Brain pericyte (primary cell): ENCODE measurements at places on chromosomes 6 and 20.

- no peak for DNase-seq
Measured at GRCh38 chr6:37807656-37808055, 11.9 kb upstream of the ZFAND3 start.

GRCh38 chr6:38236631-38237030, 403.1 kb downstream of the BTBD9 start:
- DNase-seq, result no peak

- no peak for DNase-seq
Measured at GRCh38 chr6:70289299-70289698, 13.6 kb downstream of the COL9A1 start.

- no peak for DNase-seq
Measured at GRCh38 chr6:11947575-11947974, 64.5 kb upstream of the HIVEP1 start.

- DNase-seq, result no peak
Measured at GRCh38 chr6:160305926-160306713, 42.1 kb upstream of the SLC22A3 start.

DNA sequence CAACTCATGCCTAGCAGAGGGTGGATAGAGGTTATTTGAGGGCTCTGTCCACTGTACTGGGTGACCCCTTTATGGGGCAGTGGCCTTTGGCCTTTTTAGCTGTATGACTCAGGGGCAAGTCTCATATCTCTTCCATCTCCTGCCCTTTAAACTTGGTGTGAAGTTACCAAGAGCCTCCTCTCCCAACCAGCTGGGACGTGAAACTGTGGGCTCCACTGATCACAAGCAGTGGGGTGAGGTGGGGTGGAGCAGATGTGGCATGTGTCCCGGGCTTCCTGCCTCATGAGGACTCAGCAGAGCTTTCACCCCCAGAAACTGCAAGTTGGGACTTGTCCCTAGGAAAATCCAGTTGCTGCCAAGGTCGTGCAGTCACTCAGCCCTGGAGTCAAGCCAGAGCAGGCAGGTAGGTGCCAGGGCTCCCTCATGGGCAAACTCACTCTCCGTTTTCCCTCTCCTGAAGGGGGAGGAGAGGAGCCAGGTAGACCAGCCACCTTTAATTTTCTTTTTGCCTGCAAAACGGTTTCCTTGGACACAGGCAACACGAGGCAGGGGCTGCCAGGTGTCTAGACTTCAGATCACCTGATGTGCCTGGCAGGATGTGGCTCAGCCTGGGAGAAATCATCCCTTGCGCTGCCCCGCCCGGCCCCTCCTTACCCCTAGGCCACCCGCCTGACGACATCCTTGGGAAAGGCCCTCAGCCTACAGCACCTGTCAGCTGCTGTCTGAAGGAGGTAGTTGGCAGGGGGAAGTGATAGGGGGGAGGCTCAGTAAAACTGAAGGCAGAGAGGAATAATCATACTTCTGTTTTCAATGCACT, 4.0 kb downstream of the CDKN1A start:
- DNase-seq, result no peak

DNA sequence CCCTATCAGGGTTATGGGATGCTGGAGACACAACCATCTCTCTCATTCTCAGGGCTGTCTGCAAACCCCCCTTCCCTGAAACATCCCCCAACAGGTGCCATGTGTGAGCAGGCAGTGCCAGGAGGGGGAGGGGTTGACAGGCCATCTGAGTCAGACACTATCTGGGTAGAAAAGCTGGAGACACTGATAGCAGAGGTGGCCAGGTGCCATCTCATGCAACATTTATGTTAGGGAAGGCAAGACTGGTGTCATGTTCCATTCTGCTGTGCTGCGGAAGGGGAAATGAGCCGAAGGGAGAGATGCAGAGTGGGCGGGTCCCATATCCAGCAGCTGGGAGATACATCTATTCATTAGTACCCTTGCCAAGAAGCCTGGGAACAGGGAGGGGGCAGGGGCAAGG, 3.5 kb downstream of the LHFPL5 start:
- no peak for DNase-seq

- DNase-seq, result no peak
Measured at GRCh38 chr20:10022625-10023024, 12.2 kb upstream of the ANKEF1 start.

- DNase-seq, result no peak
Measured at GRCh38 chr6:24187965-24188577, 62.1 kb downstream of the NRSN1 start.

DNA sequence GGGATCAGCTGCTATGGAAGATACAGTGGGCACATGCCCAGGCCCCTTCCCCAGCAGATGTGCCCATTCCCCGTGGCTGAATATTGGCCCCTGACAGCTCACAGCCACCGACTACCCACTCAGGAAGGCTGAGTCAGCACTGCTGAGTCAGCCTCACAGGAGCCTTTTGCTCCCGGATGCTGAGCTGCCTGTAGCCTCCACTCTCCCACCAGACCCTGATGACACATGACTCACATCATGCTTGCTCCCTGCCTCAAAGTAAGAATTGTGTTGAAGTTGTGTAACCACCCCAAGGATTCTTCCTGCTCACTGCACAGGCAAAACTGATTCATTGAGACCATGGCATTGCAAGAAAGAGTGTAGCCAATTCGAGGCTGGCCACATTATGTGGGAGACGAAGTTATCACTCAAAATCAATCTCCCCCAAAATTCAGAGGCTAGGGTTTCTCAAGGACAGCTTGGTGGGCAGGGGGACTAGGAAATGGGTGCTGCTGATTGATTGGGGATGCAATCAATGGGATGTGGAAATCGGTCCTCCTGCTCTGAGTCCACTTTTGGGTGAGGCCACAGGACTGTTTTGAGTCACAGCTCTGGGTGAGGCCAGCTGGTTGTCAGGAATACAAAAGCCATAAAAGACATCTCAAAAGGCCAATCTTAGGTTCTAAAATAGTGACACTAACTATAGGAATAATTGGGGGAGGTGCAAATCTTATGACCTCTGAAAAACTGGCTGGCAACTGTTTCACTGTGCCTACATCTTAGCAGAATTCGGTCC, 556.6 kb upstream of the CDH4 start:
- DNase-seq, result no peak

DNA sequence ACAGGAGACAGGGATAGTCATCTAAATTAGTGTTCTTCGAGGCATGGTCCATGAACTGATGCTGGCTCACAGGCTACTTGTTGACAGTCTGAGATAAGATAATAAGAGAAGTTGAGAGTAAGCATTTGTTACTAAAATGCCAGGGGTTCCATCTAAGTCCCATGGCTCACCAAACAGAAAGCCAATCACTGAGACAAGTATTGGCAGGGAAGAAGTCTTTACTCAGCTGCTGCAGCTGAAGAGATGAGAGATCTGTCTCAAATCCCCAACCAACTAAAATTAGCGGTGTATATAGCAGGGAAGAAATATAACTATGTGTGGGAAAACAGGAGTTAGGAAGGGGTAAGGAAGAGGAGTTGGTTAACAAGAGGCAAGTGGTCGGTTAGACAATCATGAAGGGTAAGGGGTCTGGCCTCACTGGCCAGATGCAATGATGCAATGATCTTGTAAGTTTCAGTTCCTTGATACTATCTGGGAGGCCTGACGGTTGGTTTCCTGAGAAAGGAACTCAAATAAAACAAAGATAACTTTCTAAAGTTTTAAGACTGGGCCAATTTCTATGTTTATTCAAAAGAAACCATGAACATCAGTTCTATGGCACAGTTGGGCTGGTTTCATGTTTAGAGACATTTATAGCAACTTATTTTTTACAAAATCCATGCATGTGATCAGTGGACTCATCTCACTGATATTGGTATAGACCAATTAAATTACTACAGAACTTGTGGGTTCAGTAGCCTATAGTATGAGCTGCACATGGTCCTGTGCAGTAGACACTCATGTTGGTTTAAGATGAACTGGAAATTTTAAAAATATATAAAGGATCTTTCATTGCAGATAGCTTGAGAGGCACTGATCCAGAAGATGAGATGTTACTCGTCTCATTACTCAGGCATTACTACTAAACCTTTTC, 9.9 kb upstream of the HEBP2 start:
- DNase-seq, result no peak

DNA sequence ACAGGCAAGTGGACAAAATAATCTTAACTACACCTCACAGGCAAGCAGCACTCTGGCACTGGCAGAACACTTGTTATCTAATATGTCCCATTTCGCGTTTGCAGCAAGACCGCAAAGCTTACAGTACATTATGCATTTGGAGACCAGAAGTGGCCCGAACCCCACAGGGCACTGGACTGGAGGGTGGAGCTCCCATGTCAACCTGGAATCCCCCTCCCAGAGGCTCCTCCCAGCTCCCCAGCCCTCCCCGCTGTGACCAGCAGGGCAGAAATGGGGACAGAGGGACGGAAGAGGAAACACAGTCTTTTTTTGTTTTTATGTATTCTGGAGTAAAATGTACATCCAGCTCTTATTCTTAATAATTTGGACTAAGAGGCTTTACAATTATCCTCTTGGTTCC, 263.7 kb downstream of the SMOC2 start:
- DNase-seq, result no peak

DNA sequence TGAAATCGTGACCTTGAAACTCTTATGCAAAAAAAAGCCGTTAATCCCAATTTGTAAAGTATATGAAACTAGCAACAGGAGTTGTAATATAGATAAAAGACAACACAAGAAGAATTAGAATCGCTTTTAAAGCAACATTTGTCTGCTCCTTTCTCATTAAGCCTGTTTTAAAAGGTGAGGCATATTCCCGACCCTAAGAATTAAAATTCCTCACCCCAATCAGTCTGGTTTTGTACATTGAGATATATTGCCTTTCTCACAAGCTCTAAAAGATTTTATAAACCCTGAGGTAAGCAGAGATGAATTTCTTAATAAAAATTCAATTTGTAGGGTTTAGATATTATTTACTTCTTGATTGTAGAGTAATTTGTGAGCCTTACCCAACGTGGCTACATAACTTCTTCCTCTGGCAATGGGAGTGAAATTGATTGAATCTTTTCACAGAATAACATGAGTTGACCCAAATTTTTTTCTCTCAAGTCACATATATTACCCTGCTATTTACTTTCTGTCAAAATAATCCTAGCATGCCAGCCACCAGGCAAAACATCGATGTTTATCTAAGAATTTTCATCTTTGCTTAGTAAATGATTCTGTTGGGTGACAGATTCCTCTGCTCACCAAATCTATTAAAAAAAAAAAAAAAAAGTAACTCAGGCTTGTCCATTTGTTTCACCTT, 173.7 kb downstream of the HACE1 start:
- no peak for DNase-seq

DNA sequence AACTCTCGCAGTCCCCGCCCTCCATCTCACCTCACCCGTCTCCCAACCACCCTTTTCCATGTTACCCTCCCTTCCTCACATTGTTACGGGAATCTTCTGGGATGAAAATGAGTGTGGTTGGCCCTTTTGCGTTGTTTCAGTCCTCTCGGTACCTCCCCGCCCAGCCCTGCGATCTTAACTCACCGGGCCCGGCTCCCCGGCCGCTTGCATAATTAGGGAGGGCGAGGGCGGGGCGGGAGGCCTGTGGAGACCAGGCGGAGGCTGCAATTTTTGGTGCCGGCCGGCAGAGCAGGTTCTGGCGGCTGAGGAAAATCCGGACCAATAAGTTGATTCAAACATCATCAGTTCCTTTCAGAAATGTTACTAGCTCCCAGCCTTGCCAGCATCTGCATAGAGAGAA, 25.2 kb downstream of the TFAP2B start:
- DNase-seq, result no peak

- DNase-seq, result no peak
Measured at GRCh38 chr6:163760860-163761259, 346.3 kb downstream of the QKI start.

DNA sequence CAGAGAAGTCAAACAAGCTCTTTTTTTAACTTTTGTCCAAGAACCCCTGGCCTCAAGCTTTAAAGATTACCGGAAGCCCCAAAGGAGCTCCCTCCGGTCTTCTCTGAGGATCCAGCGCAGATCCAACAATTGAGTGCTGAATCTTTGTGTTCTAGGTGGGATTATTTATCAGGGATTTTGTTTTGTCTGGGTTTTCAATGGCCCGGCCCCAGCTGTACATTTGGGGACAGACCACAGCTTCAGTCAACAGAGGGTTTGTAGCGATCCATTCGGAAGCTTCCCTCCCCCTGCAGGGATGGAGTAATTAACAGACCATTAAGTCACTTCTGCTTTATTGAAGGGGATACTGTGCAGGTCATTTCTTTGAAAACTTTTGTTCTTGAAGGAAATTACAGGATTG, 7.8 kb downstream of the OLIG3 start:
- no peak for DNase-seq

GRCh38 chr6:52537001-52537753, 39.7 kb downstream of the TRAM2 start:
- DNase-seq, result no peak
